ENCODE measurements at places on chromosomes 5 and 9.

DNA sequence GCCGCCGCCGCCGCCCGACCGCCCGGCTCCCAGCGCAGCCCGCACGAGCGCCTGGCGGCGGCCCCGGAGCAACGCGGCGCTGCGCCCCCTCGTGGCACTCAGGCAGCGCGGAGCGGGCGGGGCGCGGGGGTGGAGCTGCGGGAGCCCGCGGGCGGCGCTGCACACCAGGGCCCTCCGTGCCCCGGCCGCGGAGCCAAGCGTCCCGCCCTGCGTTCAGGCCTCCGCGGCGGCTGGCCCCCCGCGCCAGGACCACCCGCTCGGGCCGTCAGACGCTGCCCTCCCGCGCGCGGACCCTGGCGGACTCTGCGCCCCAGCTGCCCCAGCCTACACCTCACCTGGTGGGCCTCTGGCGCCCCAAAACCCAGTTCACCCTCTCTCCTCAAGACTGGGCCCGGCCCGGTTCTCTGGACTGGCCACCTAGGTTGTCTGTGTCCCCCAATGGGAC, at the start of gene RASGEF1C:
RASGEF1C (minus strand) TSS at position 75 of the 445 bp plus-strand sequence. CDS start 71,159 bp downstream, outside the sequence.
- DNase-seq: peak; percentile 88

- no peak for DNase-seq
These were observed 9.4 kb downstream of the PSMD5 start for GRCh38 chr9:120833325-120833724.

- no peak for DNase-seq
These were observed 14.3 kb downstream of the DAP start for GRCh38 chr5:10746711-10747110.

DNA sequence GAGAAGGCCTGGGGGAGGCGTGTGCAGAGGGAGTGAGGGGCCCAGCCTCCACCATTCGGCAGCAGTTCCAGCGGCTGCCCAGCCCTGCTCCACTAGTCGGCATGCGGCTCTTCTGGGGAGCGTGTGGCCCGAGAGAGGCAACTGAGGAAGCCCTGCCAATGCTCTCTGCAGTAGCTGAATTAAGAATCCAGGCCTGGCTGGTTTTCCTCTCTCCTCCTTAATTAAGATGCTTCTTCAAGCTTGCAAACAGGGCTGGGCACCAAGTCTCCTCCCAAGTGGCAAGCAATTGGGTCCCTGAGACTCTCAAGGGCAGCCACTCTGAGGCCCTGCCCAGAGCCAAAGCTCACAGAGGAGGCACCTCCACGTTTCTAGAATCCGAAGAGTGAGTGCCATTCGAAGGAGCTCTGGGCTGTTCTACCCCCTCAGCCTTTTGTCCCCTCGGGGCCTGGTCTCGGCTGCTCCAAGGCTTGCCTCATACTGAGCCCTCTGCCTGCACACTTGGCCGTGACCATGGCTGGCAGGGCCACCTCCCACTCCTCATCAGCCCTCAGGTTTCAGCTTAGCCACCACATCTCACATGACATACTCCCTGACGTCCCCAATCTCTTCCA, 75.4 kb upstream of the LRRTM2 start:
- peak; percentile 33 for DNase-seq

Data from GM13976 (cell line).